ENCODE measurements at places on chromosomes 3 and 15.

DNA sequence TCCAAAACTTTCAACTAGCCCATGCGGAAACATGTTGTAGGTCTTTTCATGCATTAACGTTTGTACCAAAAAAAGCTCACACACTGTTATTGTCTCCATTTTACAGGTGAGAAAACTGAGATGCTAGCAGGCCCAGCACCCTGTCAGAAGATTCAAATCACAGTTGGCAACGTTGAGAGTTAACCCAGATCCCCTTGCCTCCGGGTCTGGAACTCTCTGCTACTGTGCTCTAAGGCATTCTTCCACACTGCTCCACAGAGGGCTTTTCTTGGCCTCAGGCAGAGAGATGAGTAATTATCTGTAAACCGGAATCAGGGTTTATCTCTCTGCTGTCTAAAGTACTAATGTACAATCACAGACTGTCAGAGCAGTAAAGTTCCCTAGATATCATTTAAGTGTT, 186.0 kb upstream of the LPP start:
- DNase-seq, result no peak

DNA sequence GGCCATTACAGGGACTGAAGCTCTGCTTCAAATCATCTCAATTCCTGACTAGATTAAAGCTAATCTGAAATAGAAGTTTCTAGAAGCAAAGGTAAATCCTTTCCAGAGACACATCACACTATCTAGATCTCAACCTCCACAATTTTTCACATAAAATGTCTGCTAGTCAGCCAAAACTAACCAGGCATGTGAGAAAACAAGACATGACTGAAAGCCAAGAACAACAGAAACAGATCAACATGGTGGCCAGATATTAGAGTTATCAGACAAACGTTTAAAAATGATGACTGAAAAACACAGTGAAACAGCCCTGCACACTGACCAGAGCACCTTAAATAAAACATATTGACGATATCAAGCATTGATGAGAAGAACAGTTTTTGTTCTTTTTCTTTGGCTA, 59.1 kb downstream of the SUMF1 start:
- DNase-seq, result no peak

DNA sequence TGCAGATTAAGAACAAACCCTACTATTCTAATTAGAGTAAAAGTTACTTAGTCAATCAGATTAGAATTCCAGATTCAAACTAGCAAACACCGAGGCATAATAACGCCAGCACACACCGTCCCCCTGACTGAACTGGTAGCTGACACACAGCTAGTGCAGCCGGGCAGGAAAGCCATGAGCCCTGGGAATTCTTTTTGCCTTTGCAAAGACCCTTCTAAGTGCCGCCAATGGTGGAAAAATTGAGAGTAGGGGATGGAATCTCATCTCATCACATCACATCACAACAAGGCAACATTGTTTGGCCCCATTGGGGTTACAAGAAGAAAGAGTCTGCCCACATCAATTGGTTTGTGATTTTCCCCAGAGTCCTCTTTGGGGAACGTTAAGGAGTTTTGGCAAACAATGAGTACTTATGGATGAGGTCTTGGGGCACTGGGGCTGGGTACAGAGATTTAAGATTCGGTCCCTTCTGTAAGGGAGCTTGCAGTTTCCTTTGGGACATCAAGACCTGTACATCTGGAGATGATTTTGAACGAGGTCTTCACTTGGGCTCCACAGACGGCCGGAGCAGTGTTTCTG, 120.4 kb upstream of the MEF2A start:
- DNase-seq, result no peak

DNA sequence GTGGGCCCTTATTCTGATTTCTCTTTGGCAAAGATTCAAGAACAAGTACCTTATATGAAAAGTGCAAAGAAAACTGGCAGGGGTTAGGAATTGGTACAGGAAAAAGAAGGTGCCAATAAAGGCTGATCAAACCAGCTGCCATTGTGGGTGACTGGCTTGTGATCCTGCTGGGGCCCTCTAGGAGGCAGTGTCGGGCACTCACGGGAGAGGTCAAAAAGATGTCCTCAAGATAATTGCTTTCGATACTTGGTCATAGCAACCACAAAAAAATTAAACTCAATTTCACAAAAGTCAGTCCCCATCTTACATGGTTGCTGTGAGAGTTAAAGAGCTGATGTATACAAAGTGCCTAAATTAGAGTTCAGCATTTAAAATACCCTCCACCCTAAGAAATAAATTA, 31.0 kb upstream of the CAV3 start:
- DNase-seq, result no peak

DNA sequence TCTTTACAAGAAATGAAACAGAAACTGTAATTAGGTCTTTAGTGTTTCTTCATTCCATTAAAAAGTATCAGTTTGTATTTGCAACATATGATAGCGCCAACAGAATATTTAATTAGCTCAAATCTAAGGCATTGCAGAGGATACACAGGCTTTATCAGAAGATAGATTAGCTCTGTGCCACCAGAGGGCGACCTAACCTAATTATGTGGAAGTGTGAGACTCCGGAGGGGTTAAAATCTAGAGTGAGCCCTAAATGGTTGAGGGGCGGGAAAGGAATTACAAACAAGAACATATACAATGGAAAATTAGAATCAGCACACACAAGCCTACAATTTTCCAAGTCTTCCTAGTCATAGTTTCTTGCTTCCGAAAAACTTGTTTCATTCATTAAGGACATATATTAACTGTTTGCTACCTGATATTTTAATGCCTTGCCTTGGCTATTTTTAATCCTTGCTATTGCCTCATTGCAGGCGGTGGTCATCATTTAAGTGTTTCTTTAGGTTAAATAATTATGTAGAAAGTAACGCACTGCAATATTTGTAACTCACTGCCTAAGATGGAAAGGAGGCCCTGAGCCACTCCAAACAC, 18.0 kb upstream of the RYR3 start:
- DNase-seq, result no peak

DNA sequence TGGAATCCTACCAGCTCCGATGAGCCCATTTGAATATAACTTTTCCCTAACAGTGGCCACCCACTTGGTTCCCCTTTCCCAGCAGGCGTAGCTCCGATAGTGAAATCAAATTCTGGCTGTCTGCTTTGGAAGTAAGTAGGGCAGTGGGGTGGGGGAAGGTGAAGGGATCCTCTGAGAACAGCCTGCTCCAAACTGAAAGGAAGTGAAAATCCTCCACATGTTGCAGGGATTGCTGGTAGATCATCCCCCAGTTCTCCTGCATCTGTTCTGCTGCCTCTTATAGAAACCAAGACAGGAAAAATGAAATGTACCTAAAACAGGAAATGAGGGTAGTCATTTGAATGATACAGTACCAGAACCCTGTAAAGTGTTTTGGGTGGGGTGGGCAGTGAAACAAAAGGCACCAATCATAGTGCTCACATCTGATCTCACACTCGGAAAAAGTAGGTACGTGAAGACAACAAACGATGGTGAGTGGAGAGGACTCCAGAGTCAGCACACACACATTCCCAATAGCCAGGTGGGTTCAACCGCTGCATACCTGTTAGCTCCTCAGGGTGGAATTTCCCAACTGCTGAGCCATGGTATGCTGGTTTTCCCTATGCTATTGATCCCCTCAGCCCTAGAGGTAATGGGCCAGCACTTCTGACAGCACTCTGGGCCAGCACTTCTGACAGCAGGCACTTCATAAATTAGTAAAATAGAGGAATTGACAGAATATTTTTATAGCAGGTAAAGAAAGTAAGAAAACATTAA, 304.9 kb upstream of the ADAMTS9 start:
- no peak for DNase-seq

- no peak for DNase-seq
Observed at GRCh38 chr15:70762469-70763119, 764 bp downstream of the UACA start.

Data from GM12891 (cell line).